A549 treated with AZD2906 at 1 μM for 4 hours (cell line): ENCODE measurements at places on chromosomes 11 and 22. TPM values are rescaled to one million over a fixed set of nuclear protein-coding genes. Genes with fewer than 3 reads are reported as not detected.

The NCAM1 gene
- 0.06 TPM in 1 of 5 replicates, not detected in the others for total RNA-seq

The DEPDC7 gene
- total RNA-seq = 6.0 to 6.9 TPM (median 6.8 TPM) in 5 replicates

The OR5B21 gene
- total RNA-seq = not detected in 5 replicates

The RHOD gene
- total RNA-seq = 32.5 to 52.9 TPM (median 48.2 TPM) in 5 replicates

The MYRF gene
- 15.2 to 19.2 TPM (median 18.1 TPM) in 5 replicates for total RNA-seq

The MTMR2 gene
- total RNA-seq = 20.3 to 27.7 TPM (median 21.1 TPM) in 5 replicates

The ANO9 gene
- 0.44 to 1.1 TPM (median 0.70 TPM) in 5 replicates for total RNA-seq

The ARFGAP3 gene
- total RNA-seq = 19.1 to 25.1 TPM (median 23.1 TPM) in 5 replicates

The FJX1 gene
- total RNA-seq = 29.1 to 41.5 TPM (median 38.6 TPM) in 5 replicates

The ASCL2 gene
- total RNA-seq = 0.06 to 0.08 TPM in 2 of 5 replicates, not detected in the others

The CCDC73 gene
- 0.03 TPM in 2 of 5 replicates, not detected in the others for total RNA-seq

The APOBEC3B gene
- 25.9 to 31.3 TPM (median 28.2 TPM) in 5 replicates for total RNA-seq

The OR2AG1 gene
- not detected in 5 replicates for total RNA-seq

The SVIP gene
- 6.9 to 13.4 TPM (median 12.6 TPM) in 5 replicates for total RNA-seq

The ISX gene
- not detected in 5 replicates for total RNA-seq

The DBX1 gene
- not detected in 5 replicates for total RNA-seq

The OR52A1 gene
- not detected in 5 replicates for total RNA-seq

The CPT1A gene
- total RNA-seq = 28.4 to 32.1 TPM (median 30.9 TPM) in 5 replicates

The WT1 gene
- 5.0 to 5.5 TPM (median 5.2 TPM) in 5 replicates for total RNA-seq

The HSPA8 gene
- total RNA-seq = 1,366 to 2,153 TPM (median 1,420 TPM) in 5 replicates

The RIC3 gene
- 1.4 to 2.3 TPM (median 1.9 TPM) in 5 replicates for total RNA-seq

The POU2F3 gene
- 0.05 TPM in 1 of 5 replicates, not detected in the others for total RNA-seq

The EIF4ENIF1 gene
- total RNA-seq = 12.6 to 16.0 TPM (median 14.5 TPM) in 5 replicates

The MOV10L1 gene
- not detected in 5 replicates for total RNA-seq

The NLRP14 gene
- not detected in 5 replicates for total RNA-seq

The MS4A2 gene
- not detected in 5 replicates for total RNA-seq

The OR5P2 gene
- total RNA-seq = not detected in 5 replicates

The TRIM49 gene
- total RNA-seq = 0.03 to 0.15 TPM (median 0.08 TPM) in 4 of 5 replicates, not detected in the other

The SCUBE2 gene
- 0.29 to 0.45 TPM (median 0.33 TPM) in 5 replicates for total RNA-seq

The CSF2RB gene
- 0.02 TPM in 1 of 5 replicates, not detected in the others for total RNA-seq

The OR52H1 gene
- total RNA-seq = not detected in 5 replicates

The C11orf42 gene
- not detected in 5 replicates for total RNA-seq

The KCNJ11 gene
- total RNA-seq = 7.0 to 9.2 TPM (median 8.7 TPM) in 5 replicates

The VWA5A gene
- 0.16 to 0.27 TPM (median 0.21 TPM) in 5 replicates for total RNA-seq

The PRG3 gene
- total RNA-seq = not detected in 5 replicates

The YPEL4 gene
- total RNA-seq = 0.14 to 0.36 TPM (median 0.25 TPM) in 4 of 5 replicates, not detected in the other

The GDPD4 gene
- total RNA-seq = not detected in 5 replicates

The CSNK2A3 gene
- total RNA-seq = 1.7 to 2.5 TPM (median 1.8 TPM) in 5 replicates

The SEZ6L gene
- total RNA-seq = not detected in 5 replicates

The OR52N4 gene
- not detected in 5 replicates for total RNA-seq

The SLC5A4 gene
- total RNA-seq = not detected in 5 replicates

The OR5A1 gene
- total RNA-seq = not detected in 5 replicates

The PDE3B gene
- total RNA-seq = 1.7 to 2.7 TPM (median 1.7 TPM) in 5 replicates

The KCNQ1OT1 gene
- 0.04 to 0.08 TPM (median 0.05 TPM) in 5 replicates for total RNA-seq

The CNTN5 gene
- not detected in 5 replicates for total RNA-seq

The RIMBP3B gene
- total RNA-seq = 0.28 to 0.49 TPM (median 0.31 TPM) in 5 replicates

The TRPC6 gene
- 0.37 to 0.82 TPM (median 0.50 TPM) in 5 replicates for total RNA-seq

The FAM180B gene
- 0.05 to 0.07 TPM in 2 of 5 replicates, not detected in the others for total RNA-seq

The A4GALT gene
- 20.3 to 28.0 TPM (median 27.2 TPM) in 5 replicates for total RNA-seq

The UCP3 gene
- 0.87 to 1.4 TPM (median 1.1 TPM) in 5 replicates for total RNA-seq

The USP2 gene
- total RNA-seq = 1.0 to 1.9 TPM (median 1.2 TPM) in 5 replicates

The CYP2D6 gene
- 0.30 to 0.70 TPM (median 0.32 TPM) in 5 replicates for total RNA-seq

The PRR33 gene
- total RNA-seq = not detected in 5 replicates

The OR51E1 gene
- not detected in 5 replicates for total RNA-seq

The TREH gene
- total RNA-seq = 0.05 TPM in 1 of 5 replicates, not detected in the others

The LRRC55 gene
- total RNA-seq = 0.01 TPM in 1 of 5 replicates, not detected in the others

The KCNJ1 gene
- total RNA-seq = 0.03 TPM in 1 of 5 replicates, not detected in the others

The CASP5 gene
- total RNA-seq = not detected in 5 replicates

The IL17REL gene
- total RNA-seq = 0.02 to 0.08 TPM (median 0.04 TPM) in 5 replicates

The DGCR6 gene
- total RNA-seq = 1.1 to 2.3 TPM (median 1.3 TPM) in 5 replicates
